ENCODE measurements at places on chromosomes 3 and 15. TPM values are rescaled to one million over a fixed set of nuclear protein-coding genes. Genes with fewer than 3 reads are reported as not detected.

DNA sequence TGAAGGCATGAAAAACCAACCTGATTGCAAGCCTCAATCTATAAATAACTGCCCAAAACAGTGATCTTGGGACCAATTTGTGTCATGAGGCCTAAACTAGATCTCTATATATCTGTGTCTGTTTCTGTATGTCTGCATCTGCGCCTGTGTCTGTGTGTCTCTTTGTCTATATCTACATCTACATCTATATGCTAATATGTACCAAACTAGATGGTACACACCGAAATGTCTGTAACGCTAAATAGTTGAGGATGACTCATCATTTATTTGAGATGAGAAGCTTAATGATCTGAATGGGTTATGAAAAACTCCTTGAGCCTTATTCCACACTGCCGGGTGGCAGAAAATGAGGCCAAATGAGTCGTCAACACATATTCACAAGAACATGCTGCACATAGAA, 982.3 kb downstream of the ROBO2 start:
- H3K36me3 ChIP-seq, result no peaks in the 10 kb centered on the region
- no peak overlapping the region for H3K27ac ChIP-seq
- DNase-seq, result no peak
- H3K27me3 ChIP-seq, result no peaks in the 10 kb centered on the region

DNA sequence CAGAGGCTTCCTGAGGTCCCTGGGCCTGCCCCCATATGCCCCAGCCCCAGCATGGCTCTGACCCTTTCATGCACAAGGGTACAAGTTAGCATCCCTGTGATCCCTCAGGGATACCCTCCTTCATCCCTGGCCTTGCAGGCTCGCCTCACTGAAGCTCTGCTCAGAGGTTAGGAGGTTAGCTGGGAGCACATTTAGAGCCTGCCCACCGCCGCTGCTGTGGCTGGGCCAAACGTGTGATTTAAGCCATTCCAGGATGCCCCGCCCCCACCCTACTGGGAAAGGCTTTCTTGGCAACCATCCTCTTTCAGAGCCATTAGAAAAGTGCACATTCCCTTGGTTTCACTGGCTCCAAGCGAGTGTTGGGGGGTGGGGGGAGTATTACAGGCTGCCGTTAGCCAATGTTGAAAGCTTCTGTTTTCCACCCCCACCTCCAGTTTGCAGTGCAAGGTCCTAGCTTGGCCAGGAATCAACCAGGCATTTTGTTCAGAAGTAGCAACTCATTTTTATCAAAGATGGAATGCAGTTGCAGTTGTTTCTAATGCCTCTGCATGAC, 6.3 kb upstream of the HES1 start:
- H3K4me1 ChIP-seq, result peaks cover 13% of the 10 kb centered on the region
- peak; percentile 44 for DNase-seq
- H3K27ac ChIP-seq, result no peak overlapping the region
- no peak overlapping the region for H3K4me3 ChIP-seq
- no peaks in the 10 kb centered on the region for H3K36me3 ChIP-seq

The ATP13A5 gene
- not detected for total RNA-seq

DNA sequence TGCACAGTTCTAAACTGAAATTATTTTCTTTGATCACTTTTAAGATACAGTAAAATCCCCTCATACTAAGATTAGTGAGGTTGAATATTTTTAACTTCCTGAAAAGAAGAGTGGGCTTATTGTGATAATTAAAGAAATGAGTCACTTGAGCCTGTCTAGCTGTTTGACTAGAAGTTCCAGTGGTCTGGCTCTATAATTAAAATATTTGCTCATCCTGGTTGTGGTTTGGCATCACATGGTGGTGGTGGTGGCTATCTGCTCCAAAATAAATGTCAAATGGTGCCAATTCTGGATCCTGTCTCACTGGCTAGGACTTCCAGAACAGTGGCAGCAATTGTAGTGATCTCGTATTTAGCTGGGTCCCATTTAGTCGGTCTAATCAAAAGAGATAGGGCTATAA, 8.6 kb upstream of the TEX9 start:
- H3K4me3 ChIP-seq, result no peak overlapping the region
- DNase-seq, result peak; percentile 54
- no peaks in the 10 kb centered on the region for H3K36me3 ChIP-seq
- H3K27ac ChIP-seq, result no peak overlapping the region
- H3K27me3 ChIP-seq, result no peaks in the 10 kb centered on the region

DNA sequence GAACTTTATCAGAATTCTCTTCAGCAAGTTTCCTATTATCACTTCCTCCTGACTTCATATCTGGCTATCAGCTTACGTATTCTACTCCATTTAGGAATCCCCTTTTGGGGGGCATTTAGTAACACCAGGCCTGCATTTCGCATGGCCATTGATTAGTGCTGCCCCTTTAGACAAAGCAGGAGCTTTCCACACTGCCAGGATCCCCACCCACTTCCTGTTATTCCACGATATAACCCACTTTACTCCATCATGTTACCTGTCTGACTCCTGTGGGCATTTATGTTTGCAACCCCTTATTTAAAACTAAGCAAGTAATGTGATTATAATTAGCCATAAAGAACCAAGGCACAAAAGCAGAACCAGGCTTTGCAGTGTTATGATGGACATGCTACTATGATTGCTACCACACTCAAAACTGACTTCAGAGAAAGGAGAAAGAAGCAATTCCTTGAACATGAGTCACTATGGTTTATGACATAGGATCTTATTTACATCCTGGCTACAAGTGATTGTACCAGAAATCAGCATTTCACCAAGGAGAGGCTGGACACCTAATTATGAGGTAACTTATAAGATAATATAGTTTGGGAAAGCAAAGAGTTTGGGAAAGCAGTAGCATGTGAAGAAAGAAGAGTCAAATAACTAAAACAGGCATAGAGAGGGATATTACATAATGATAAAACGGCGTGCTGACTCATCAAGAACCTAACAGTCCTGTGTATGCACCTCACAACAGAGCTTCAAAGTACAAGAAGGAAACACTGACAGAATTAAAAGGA, 96.3 kb downstream of the IGSF11 start:
- H3K4me3 ChIP-seq, result no peak overlapping the region
- H3K4me1 ChIP-seq, result no peaks in the 10 kb centered on the region
- DNase-seq, result no peak

The GOLGA6D gene
- not detected for total RNA-seq

DNA sequence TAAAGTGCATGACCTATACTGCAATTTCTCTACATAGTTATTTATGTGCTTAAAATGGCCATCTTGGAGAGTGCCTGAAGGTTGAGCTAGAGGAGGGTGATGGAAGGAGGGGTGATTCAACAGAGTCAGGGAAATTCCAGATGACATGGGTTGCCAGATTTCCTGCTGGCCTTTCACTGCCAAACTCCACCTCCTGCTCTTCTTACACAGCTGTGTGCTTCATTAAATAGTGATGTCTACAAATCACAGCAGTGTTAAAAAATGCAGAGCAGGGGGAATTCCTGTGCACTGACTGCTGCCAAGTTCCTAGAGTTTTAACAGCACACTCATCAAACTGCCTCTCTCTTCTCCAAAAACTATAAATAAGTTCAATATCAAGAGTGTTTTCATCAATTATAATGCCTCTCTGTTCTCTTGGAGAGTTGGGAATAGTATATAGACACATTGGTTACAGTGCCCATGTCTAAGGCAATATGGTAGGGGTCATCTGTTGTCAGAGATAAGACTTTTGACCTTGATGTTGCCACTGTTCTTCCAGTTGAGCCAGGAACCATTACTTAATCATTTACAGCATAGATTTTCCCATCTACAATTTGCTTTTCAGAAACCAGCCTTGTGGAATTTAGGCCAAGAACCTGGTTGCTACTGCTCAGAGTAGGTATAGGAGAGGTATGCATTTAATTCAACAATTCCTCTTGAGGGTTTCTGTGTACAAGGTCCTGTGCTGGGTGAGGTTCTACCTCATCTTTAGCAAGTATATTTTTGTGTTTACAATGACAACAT, 79.6 kb downstream of the TP63 start:
- no peaks in the 10 kb centered on the region for H3K36me3 ChIP-seq
- H3K27ac ChIP-seq, result peak overlapping the region; percentile 26
- H3K27me3 ChIP-seq, result no peaks in the 10 kb centered on the region
- peaks cover 29% of the 10 kb centered on the region for H3K4me1 ChIP-seq
- no peak overlapping the region for H3K4me3 ChIP-seq
- peak; percentile 97 for DNase-seq

- H3K36me3 ChIP-seq, result no peaks in the 10 kb centered on the region
- H3K4me3 ChIP-seq, result peak overlapping the region; percentile 98
- H3K4me1 ChIP-seq, result peaks cover 27% of the 10 kb centered on the region
- H3K27ac ChIP-seq, result peak overlapping the region; percentile 80
- H3K27me3 ChIP-seq, result no peaks in the 10 kb centered on the region
Measured at GRCh38 chr3:195441992-195442572, 738 bp downstream of the ACAP2 start.

GRCh38 chr3:139293665-139294023, 50.2 kb upstream of the MRPS22 start:
- no peaks in the 10 kb centered on the region for H3K27me3 ChIP-seq
- no peak for DNase-seq
- no peak overlapping the region for H3K4me3 ChIP-seq
- no peaks in the 10 kb centered on the region for H3K36me3 ChIP-seq
- peaks cover 22% of the 10 kb centered on the region for H3K4me1 ChIP-seq

The IL17RB gene
- total RNA-seq, result not detected

- H3K4me3 ChIP-seq, result no peak overlapping the region
- DNase-seq, result no peak
- no peak overlapping the region for H3K27ac ChIP-seq
- H3K36me3 ChIP-seq, result peaks cover 9% of the 10 kb centered on the region
- no peaks in the 10 kb centered on the region for H3K27me3 ChIP-seq
- peaks cover 30% of the 10 kb centered on the region for H3K4me1 ChIP-seq
Measured at GRCh38 chr15:66786708-66787488, 84.9 kb downstream of the SMAD6 start.

- H3K27ac ChIP-seq, result no peak overlapping the region
- H3K4me3 ChIP-seq, result no peak overlapping the region
- DNase-seq, result no peak
- H3K4me1 ChIP-seq, result no peaks in the 10 kb centered on the region
- H3K36me3 ChIP-seq, result no peaks in the 10 kb centered on the region
Measured at GRCh38 chr3:182388506-182388905, 404.8 kb upstream of the ATP11B start.

DNA sequence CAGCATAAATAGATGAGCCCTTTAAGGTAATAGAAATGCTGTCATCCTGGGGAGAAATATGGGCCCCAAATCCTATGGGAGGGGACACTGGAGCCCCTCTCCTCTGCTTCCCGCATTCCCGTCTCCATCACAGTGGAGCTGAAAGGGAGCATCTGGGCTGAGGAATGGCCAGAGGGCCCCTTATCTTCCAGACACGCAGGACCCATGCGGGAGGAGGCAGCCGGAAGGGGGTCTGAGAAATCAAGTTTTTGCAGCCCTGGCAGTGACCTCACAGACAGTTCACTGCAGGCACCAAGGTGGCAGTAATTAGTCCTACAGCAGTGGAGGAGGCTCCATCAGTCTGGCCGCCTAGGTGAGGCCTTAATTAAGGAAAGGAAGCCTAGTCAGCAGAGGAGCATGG, 80.2 kb downstream of the RAB11A start:
- H3K36me3 ChIP-seq, result no peaks in the 10 kb centered on the region
- no peak overlapping the region for H3K4me3 ChIP-seq
- 0 out of 2 replicates have a peak, but pooled peaks cover 5% of the 10 kb centered on the region for H3K4me1 ChIP-seq
- H3K27ac ChIP-seq, result no peak overlapping the region
- H3K27me3 ChIP-seq, result peaks cover 9% of the 10 kb centered on the region
- no peak for DNase-seq

The CPN2 gene
- not detected for total RNA-seq

Measured in GM23248 (cell line).